ENCODE measurements at places on chromosomes 6 and 20.

DNA sequence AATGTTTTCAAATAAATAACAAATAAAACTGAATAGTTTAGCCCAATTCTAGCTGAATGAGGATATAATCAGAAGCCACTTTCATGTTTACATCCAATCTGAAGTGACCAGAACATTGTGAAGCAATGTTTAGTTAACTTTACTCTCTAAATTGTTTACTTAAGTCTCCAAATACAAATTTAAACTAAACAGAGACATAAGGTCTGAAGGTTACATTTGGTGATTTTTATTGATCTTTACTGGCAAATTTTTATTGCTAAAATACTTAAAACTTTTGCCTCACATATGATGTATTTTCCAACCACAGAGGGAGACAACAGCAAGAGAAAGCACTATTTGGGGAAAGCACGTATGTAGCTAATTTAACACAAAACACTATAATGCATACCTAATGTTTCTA, 106.8 kb upstream of the THEMIS start:
- no peak for DNase-seq

- DNase-seq, result no peak
These were observed 7.3 kb downstream of the PEDS1 start for GRCh38 chr20:50146214-50146613.

DNA sequence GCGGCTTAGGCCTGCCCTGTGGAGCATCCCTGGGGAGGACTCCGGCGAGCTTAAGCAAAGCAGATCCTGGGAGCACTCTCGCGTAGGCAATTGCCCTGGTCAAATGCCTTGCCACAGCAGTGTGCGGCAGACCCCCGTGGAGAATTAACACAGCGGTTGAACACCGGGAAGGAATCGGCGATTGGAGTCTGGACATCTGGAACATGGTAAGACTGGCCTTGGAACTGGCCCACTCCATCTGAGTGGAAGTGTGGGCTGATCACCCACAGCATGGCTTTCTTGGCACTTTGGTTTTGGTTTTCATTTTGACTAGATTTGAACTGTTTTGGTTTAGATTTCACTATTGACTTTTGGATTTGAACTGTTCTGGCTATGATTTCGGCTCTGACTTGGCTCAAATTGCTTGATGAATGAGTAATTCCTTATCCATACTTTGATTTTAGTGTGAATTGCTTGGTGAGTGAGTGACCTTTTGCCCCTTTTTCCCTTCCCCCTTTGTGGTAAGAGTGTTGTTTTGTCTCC, 300.7 kb downstream of the RNGTT start:
- no peak for DNase-seq

GRCh38 chr6:157033428-157034140, 256.4 kb downstream of the ARID1B start:
- DNase-seq, result no peak

DNA sequence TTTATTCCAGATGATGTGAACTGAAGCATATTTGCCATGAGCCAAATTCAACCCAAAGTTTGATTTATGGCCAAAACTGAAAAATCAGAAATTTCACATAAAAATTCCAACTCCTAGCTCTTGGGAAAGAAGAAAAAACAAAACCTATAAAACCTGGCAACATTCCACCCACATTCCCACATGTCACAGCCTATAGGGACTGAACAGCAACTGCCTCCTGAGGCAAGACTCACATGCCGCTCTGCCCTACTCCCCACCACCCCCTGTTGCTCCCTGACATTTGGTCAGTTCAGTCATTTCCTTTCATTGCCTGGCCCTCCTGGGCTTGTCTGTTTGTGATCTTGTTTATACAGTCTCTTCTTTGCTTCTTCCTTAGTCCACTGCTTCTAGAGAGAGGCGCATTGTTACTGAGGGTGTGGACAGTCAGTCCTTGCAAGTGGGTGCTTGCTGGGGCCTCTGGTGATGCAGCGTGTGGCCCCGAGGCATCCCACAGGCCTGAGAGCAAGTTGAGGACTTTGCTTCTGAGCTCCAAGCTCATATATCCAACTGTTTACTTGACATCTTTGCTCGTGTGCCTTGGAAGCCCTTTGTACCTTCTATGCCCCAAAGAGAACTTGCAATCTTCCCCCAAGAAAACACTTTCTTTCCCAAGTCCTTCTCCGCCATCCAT, 31.4 kb downstream of the NFATC2 start:
- DNase-seq, result no peak

DNA sequence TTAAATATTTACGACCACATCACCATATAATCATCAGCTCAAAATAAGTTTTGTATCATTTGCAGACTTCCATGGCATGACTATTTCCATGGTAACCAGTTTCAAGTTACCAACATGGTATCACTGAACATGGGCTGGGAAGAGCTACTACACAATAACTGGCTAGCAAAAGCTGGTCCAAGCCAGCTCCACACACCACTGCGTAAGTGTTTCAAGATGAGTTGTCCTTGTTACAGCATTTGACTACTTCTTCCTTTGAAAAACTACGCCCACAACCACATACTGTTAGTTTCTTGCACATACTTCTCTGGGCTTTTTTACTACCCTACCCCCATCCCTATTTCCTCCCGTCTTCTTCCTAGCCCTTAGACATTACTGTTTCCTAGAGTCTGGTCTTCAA, 8.5 kb downstream of the CD164 start:
- no peak for DNase-seq

GRCh38 chr6:42777126-42777822, 4.6 kb upstream of the BICRAL start:
- DNase-seq, result no peak

DNA sequence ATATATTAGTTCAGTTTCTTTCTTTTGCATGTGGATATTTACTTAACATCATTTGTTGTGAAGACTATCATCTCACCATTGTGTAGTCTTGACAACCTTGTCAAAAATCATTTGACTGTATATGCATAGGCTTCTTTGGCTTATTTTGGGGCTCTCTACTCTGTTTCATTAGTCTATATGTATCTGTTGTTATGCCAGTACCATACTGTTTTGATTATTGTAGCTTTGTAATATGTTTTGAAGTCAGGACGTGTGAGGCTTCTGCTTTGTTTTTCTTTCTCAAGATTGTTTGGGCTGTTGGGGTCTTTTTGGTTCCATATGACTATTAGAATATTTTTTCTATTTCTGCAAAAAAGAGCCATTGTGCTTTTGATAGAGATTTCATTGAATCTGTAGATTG, 288.2 kb upstream of the RNF217 start:
- DNase-seq, result no peak

- DNase-seq, result no peak
These were observed 148.8 kb upstream of the SOX4 start for GRCh38 chr6:21444711-21445260.

- no peak for DNase-seq
These were observed 62.9 kb downstream of the QRSL1 start for GRCh38 chr6:106692112-106692818.

GRCh38 chr20:35049776-35050352, 42.7 kb downstream of the TRPC4AP start:
- DNase-seq, result no peak

- no peak for DNase-seq
These were observed 525 bp upstream of the MAK start for GRCh38 chr6:10838794-10839333.

DNA sequence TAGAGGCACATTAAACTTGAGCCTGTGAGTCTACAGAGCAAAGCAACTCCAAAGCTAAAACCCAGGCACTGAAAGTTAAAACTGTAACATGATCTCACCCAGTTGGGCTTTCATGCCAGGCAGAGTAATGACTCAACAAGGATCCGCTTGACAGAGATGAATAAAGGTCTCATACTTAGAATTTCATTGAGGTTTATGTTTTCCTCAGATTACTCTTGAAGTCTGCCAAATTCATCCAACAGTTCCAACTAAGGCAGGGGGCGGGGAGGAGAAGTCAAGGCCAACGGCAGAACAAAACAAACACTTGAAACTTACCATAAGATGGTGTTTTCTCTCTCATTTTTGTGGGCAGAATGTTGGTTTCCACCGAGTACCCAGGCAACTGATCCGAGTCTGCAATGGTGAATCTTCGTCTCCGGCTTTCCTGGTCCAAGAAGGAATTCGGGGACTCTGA, 54.0 kb upstream of the IPCEF1 start:
- peak; percentile 25 for DNase-seq

- DNase-seq, result no peak
These were observed 11.3 kb downstream of the ETV7 start for GRCh38 chr6:36376183-36376582.

DNA sequence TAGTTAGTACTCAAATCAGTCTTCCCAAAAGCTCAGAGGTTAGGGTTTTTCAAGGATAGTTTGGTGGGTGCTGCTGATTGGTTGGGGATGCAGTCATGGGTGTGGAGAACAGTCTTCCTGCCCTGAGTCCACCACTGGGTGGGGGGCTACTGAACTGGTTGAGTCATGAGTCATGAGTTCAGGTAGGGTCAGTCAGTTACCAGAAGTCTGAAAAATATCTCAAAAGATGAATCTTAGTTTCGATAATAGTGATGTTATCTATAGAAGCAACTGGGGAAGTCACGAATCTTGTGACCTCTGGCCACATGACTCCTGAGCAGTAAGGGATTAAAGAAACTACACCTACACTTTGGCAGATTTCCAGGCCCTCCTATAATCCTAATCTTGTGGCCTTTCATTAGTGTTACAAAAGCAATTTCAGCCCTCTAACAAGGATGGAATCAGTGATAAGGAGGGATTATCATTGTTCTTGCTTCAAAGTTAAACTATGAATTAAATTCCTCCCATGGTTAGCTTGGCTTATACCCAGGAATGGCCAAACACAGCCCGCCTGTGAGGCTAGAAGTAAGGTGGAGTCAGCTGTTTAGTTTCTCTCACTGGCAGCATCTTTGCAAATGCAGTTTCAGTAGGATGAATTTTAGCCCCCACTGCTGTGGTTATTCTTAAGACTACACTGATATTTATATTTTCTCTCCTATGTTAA, 33.3 kb upstream of the NKAIN2 start:
- DNase-seq, result no peak

DNA sequence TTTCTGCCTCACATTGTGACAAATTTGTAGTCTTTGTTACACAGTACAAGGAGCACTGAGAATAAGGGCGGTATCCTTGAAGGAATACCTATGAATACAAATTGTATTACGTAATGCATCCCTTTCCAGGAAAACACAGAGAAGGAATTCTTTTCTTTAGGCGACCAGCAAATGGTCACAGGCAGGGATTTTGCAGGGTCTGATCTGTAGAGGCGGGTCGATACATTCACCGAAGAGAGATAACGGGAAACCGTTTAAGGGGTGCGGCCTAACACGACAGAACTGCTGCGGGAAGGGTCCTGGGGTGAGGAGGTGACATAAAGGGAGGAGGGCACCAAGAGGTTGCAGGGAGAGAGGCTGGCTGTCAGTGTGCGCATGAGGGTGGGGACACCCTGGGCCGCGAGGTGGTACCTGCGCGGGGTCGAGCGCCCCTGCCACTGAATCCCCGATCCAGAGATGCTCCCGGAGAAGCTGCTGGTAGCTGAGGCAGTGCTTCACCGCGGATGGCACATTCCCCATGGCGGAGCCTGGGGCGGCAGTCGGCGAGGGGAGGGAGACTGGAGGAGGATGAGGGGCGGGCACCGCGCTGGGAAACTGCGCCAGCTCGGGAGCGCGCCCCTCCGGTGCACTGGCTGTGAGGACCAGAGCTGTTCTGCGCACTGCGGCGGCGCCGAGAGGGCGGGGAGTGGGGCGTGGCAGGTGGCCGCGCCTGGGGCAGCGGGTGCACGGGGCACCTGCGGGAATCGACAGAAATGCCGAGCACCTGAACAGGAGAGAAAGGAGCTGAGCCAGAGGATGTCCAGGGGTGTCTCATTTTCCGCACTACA, at the start of gene HMGCLL1:
TSS of gene HMGCLL1 (minus strand) at position 656 of the 827 bp plus-strand sequence. CDS start at position 519, 137 bp downstream.
- no peak for DNase-seq

DNA sequence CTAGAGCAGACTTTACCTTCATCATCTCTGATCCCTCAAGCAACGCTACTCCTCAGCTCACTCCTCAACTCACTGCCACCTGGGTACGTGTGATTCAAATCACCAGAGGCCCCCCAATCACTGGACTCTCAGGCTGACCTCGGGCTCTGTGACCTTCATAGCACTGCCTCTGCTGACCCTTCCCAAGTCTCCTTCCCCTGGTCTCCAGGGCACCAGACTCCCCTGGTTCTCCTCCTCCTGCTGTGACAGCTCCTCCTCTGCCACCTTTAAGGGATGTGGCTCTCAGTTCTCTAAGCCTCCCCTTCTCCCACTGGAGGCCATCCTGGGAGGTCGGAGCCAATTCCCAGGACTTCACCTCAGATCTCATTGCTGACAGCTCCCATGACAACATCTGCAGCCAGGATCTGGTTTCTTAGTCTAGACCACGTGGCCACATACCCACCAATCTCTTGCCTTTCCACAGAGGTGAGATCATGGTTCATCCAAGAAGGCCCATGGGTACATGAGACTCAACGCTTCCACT, 90.4 kb downstream of the NFATC2 start:
- no peak for DNase-seq

DNA sequence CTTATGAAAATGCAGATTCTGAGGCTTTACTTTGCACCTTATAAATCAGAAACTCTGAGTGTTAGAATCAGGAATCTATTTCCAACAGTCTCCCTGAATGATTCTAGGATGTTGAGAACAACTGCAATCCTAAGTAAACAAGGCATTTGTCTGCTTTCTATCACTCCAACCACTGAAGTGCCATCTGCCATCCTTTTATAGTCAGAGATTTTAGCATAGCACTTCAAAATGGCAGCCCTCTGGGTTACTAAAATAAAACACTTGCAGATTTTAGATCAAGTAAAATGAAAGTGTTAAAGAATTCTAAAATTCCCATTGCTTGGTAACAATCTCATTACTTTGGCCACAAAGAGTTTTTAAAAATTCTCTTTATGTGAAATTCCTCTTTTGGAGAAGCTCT, 258.9 kb downstream of the CD109 start:
- DNase-seq, result no peak

DNA sequence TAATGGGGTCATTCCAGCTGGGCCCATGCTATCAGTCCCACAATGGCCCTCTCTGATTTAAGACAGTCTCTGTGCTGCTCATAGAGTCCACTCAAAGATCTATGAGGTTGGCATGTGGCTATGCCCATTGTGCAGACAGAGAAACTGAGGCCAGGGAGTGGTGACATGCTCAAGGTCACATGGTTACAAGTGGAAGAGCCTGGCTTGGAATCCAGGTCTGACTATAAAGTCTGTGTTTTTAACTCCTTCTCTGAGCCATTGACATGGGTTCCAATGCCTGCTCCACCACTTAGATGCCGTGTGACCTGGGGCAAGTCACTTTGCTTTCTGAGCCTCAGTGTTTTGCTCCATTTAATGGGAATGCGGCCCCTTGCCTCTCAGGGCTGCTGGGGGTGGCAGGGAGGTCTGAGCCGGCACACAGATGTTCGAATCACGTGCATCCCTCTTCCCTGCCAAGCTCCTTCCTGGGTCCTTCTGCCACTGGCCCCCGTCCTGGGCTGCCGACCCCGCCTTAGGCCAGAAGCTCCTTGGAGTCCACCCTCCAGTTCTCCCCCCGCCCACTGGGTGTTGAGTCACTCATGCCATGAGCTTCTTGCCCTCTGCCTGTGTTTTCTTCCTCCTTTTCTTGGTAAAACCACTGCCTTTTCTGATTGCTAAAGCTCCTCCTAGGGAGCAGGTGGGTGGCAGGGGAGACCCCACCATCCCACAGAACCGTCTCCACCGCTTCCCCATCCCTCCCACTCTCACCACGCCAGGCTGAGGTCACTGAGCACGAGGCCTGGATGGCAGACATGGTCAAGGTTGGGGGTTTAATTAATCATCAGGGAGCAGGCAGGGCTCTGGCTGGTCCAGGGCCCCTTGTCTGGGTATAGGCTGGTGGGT, 35.7 kb downstream of the CEBPB start:
- DNase-seq, result no peak

All from keratinocyte (primary cell).